ENCODE measurements at places on chromosomes 3 and 15. TPM values are rescaled to one million over a fixed set of nuclear protein-coding genes. Genes with fewer than 3 reads are reported as not detected.

GRCh38 chr3:178083906-178084866 is 452.1 kb upstream of the KCNMB2 start:
- peak; percentile 18 for DNase-seq

DNA sequence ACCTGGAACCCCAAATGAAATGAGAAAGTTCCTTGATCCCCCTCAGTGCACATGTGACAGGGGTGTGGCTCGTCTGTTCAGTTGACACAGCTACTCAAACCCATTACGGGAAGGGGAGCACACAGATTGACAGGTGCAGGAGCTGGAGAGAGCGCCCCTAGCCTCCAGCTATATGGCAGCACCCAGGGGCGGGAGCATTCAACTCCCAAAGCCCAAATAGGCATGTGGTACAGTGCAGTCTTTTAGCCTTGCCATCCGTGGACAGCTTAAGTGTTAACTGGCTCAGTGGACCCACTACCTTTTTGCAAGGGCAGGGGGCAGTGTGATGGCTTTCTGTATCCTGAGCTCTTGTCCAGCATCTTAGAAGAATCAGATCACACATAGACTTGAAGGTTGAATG is 1374.2 kb upstream of the ALCAM start:
- DNase-seq, result no peak

Gene ZIC4
- total RNA-seq, result not detected

Gene CCR8
- not detected for total RNA-seq

DNA sequence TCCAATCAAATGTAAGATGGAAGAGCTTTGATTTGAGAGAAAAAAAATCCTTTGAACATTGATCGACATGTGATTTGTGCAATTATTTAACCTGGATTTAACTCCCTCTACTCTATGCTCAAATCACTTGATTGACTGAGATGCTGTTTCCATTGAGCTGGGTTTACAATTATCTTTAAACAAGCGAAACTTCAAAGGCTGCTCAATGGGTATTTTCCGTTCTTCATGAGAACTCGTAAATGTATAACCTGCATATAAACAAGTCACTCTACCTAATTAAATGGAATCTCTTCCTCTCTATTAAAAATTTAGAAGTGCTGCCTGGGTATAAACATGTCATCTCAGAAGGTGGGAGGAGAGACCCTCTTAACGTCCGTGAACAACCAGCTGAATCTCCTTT is 71.9 kb downstream of the ANXA2 start:
- no peak for DNase-seq

GRCh38 chr15:70056091-70056680 is 41.5 kb downstream of the TLE3 start:
- peak; percentile 21 for DNase-seq

GRCh38 chr3:189446959-189447560 is 184.1 kb upstream of the TP63 start:
- DNase-seq, result no peak

Gene CDAN1
- 32.3 TPM for total RNA-seq

Gene DNAJA4
- 1.1 TPM for total RNA-seq

DNA sequence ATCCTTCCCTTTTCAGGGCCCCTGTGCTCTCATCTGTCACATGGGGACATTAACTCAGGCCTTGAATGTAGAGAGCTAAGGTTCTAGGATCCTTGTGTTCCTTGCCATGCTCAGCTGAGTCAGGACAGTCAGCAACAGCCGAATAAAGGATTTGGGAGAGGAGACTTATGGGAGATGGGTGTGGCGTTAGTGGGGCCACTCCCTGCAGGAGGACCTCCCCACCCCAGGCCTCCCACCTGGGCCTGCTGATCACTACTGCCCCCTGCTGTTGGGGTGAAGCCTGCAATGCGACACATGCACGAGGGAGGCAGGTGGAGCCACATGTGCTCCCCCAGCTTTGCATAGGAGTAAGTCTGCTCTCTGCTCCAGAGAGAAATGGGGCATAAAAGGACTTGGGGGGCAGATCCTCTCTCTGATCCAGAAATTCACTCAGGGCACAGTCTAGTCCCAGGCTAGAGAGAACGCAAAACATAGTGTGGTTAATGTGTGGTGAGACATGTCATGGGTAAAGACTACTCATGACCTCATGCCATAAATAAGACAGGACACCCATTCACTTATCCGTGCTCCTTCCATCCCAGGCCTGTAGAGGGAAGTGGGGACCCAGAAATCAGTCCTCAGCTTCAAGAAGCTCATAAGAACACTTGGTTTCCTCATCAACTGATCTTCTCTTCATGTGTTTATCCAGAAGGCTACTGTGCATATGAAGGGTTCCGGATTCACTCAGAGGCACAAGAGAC is 19.4 kb downstream of the RBP1 start:
- DNase-seq, result peak; percentile 53

Gene SLC28A1
- total RNA-seq, result not detected

- no peak for DNase-seq
Observed at GRCh38 chr3:95613993-95614392, 1200.4 kb upstream of the EPHA6 start.

Gene ECE2
- total RNA-seq, result not detected

DNA sequence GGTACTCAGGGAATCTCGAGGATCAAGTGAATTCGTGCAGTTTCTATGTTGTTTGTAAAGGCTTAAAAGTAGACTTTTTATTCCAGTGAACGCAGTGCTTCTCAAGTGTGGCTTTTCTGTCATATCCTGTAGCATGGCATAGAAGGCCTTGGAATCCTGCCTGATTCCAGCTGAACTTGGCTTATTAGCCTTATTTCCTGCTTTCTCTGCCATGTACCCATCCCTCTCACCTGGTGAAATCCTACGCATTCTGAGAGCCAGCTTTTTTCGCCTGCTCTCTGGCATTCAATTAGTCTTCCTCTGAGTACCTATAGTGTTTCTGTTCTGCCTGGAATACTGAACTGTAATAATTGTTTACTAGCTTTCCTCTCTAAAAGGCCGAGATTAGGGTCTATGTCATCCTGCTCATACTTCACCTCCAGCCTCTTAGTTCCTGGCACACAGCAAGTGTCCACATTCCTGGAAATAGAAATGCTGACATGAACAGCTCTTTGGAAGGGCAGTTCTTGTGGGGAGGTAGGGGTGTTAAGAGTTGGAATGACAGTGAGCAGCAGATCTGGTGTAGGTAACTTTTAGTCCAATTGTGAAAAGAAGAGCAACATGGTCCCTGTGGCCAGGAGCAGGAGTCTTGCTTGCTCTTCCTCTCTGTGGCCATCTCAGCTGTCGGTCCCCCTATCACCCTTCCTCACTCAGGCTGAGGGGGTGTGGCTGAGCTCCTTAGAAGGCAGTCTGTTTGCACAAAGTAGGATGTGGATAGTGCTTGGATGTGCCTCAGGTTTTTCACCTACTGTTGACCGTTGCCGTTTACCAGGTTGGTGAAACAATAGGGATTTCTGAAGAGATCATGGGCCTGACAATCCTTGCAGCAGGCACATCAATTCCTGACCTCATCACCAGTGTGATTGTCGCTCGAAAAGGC is 30.4 kb downstream of the SLC24A1 start:
- DNase-seq, result no peak

Gene MST1R
- 13.6 TPM for total RNA-seq

DNA sequence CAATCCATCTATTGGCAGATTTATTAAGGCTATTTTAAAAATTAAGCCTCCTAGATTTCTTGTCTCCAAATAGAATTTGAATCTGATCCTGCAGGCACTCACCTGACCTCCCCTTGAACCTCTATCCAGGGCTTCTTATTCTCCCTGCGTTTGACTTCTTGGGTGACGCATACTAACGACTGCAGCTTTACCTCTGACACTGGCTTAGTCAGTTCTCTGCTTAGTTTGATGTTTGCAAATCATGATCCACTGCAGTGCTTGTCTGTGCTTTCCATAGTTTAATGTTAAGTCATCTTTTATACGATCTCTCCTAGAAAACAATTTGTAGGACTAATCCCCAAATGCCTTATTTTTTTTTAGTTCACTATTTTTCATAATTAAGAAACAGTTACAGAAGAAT is 233.1 kb downstream of the ROBO1 start:
- no peak for DNase-seq

Gene BTBD1
- 36.1 TPM for total RNA-seq

Gene MESD
- total RNA-seq, result 30.3 TPM

- no peak for DNase-seq
Observed at GRCh38 chr15:40040770-40041169, 1.8 kb upstream of the SRP14 start.

- peak; percentile 86 for DNase-seq
Observed at GRCh38 chr15:59255680-59256336, 49.2 kb downstream of the LDHAL6B start.

DNA sequence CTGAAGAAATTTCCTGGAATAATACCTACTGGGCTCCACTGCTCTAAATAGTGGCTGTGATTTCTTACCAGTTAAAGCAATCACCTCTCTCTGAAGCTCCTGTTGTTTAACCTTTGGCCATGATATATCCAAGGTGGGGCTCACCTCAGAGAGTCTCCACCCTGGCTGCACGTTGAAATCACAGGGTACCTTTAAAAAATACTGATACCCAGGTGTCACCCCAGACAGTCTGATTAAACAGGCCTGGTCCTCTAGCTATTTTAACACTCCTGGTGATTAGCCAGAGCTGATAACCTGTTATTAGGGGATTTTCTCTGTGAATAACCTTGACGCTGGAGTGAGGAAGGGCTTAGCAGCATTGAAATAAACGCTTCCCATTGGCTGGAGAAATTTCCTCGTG is 22.3 kb upstream of the ZBTB38 start:
- no peak for DNase-seq

- DNase-seq, result no peak
Observed at GRCh38 chr3:133830071-133830470, 24.5 kb downstream of the SRPRB start.

- no peak for DNase-seq
Observed at GRCh38 chr3:153171918-153172317, 9.9 kb downstream of the RAP2B start.

Gene HYAL1
- total RNA-seq, result 2.3 TPM

DNA sequence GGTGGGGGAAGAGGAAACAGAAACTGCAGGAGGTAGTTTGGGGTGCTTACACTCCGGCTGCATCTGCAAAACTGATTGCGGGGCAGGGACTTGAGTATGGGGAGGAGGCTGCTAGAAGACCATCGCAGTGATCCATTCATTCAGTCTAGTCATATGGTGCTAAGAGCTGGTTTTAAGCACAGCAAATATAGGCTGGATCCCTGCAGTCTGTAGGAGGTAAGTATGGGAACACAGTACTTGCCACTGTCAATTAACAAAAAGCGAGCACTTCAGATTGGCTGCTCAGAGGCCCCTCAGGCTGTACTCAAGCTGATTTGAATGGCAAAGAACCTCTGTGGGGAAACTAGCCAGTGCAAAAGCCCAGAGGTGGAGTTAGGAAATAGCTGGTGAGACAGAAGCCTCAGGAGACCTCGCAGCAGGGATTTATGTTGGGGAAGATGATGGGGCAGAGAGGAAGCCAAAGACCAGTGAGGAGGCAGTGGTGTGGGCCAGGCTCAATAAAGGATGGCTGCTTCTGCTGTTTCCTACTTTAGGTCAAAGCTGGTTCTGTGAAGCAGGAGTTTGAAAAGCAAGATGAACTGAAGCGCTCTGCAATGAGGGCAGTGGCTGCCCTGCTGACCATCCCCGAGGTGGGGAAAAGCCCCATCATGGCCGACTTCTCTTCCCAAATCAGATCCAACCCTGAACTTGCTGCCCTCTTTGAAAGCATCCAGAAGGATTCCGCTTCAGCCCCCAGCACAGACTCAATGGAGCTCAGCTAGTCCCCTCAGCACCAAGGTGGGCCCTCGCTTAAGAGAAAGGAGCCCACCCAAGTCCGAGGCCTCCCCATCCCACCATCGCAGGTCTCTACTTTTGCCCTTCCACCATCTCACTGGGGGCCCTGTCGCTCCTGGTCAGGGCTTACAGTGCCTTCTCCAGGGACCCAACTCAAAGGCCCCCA is 7.9 kb downstream of the RPL32 start:
- no peak for DNase-seq

Gene ZPLD1
- not detected for total RNA-seq

GRCh38 chr3:195096053-195096452 is 174.9 kb downstream of the XXYLT1 start:
- no peak for DNase-seq

Gene TERC
- 19.0 TPM for total RNA-seq

DNA sequence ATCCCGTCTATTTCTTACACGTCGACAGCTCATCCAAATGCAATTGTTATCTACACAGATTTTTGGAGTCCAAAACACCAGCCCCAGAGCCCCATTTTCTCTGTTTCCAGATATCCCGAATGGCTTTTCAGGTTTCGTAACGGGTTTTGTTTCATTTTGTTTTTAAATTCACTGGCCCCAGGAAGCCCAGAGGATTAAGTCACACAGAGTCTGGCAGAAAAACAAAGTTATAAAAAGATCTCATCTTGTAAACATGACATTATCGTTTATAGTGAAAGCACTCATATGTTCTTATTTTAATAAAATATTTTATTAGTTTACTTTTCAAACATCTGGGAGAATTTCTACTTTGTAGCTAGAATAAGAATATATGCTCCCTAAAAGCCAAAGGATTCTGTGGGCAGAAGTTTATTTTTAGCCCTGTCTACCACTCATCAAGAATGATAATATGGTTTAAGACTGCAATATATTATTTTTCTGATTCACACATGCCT is 149.3 kb upstream of the SLC2A2 start:
- no peak for DNase-seq

DNA sequence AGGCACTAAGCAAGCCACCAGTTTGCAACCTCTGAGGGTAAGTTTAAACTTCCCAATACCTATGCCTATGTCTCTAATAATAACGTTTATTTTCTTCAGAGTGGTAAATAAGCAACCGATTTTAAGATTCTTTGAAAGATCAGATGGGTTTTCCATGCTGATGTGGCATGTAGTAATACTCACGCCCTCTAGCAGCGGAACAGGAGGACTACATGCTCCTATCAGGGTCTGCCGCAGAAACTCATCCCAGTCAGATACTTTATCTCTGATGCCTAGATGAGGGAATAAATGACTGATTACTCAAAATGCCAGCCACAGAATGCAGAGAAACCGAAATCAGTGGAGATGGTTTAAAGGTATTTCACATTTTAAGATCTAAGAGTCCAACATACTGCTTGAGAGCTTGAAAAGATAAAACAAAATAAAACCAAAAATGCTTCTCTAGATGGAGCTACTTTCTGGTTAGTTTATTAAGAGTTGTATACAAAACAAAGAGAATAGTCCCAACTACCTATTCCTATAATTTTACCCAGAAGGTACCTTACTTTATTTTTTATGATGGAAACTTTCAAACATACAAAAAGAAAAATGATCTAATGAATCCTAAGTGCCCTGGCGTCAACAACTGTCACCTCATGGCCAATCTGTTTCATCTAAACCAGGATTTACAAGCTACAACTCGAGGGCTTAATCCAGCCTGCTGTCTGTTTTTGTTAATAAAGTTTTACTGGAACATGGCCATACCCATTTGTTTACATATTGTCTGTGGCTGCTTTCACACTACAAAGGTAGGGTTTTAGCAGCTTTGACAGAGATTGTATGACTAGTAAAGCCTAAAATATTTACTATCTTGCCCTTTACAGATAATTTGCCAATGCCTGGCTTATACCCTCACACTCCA is 37.5 kb upstream of the STIMATE start:
- peak; percentile 52 for DNase-seq

Gene FBXO40
- total RNA-seq, result not detected

GRCh38 chr3:42660898-42661297 is 7.4 kb downstream of the ZBTB47 start:
- DNase-seq, result no peak
